Activated CD4-positive, alpha-beta T cell treated with anti-CD3 and anti-CD28 coated beads, Interleukin-2, amount 50 U/mL, for 1 hour (primary cell): ENCODE measurements at places on chromosomes 12 and 14.

- DNase-seq, result no peak
Measured at GRCh38 chr12:91215940-91216454, 33.4 kb upstream of the DCN start.

GRCh38 chr14:64743061-64743460 is 38.8 kb downstream of the PLEKHG3 start:
- DNase-seq, result no peak

GRCh38 chr12:8913702-8914032 is 642 bp upstream of the PHC1 start:
- DNase-seq, result no peak

GRCh38 chr12:18922851-18923250 is 184.9 kb downstream of the CAPZA3 start:
- DNase-seq, result no peak

GRCh38 chr14:30621354-30621939 is 672 bp upstream of the SCFD1 start:
- no peak for DNase-seq

DNA sequence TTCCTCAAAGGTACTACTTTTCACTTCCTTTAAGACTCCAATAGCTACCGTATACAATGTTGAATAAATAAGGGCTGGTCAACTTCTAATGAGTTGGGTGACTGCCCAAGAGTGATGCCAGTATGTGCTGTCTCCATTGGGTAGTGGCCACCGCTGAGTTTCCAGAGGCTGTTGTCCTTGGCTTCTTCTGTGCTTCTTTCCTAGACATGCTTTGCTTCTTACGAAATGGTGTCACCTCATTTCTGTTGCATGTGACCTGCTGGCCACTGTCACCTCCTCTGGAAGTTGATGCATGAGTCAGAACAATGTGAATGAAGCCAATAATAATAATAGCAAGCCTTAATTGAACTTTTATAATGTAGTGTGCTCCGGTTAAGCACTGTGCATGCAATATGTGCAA is 7.5 kb upstream of the NID2 start:
- no peak for DNase-seq

- no peak for DNase-seq
Measured at GRCh38 chr12:120194226-120194533, 335 bp downstream of the GCN1 start.
